NCI-H1417 (cell line): ENCODE measurements at places on chromosomes 2 and 18.

DNA sequence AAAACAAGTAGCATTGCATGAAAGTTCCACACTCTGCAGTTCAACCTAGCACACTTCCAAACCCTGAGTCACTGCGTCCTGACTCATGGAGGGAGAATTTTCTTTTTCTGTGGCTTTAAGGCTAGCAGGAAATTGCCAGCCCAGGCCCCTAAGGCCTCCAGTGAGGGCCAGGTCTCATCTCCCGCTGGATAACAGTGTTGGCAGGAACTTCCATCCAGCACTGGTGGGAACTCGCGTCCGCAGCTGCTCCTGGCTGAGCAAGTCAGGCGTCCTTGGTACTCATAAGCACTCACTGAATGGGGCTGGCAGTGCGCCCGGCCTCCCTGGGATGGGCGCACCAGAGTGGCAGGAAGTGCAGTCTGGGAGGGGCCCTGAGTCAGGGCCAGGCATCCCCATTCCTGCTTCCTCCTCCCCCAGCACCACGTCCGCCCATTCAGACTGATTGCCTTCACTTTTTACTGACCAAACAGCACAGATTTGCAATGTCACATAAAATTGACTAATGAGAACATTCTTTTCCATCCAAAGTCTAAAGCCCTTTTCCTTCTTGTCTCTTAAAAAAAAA is 14.3 kb downstream of the MALL start:
- peak; percentile 76 for DNase-seq

DNA sequence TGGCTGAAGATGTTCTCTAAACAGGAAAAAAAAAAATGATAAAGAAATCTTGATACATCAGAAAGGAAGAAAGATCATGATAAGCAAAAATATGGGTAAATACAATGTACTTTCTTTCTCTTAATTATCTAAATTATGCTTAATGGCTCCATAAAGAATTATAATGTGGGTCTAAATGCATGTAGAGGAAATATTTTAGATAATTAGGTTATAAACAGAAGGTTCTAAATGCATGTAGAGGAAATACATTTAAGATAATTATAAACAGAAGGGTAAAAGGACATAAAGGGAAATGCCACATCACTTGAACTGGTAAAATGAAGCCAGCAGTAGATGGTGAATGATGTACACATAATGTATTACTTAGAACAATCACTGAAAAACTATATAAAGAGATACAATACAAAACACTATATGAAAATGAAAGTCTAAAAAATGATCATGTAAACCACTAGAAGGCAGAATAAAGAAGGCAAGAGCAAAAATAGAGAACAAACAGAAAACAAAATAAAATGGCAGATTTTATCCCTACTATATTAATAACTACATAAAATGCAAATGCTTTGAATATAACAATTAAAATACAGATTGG is 308.4 kb upstream of the CDH2 start:
- no peak for DNase-seq

DNA sequence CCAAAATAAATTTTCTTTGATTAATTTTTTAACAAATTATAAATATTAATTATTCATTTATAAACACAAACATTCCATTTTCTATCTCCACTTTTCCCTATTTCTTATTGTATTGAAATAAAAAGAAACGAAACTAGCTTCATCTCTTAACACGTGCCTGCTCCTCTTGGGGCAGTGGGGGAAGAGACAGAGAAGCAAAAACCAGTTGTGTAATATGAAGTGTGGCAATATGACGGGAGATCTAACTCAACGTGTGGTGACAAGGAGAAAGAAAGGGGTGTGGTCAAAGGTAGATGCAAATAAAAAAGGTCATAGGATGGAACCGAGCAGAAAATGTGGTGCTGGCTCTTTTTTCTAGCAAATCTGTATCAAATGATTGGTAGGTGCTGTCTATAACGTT is 106.9 kb upstream of the SLC8A1 start:
- no peak for DNase-seq

DNA sequence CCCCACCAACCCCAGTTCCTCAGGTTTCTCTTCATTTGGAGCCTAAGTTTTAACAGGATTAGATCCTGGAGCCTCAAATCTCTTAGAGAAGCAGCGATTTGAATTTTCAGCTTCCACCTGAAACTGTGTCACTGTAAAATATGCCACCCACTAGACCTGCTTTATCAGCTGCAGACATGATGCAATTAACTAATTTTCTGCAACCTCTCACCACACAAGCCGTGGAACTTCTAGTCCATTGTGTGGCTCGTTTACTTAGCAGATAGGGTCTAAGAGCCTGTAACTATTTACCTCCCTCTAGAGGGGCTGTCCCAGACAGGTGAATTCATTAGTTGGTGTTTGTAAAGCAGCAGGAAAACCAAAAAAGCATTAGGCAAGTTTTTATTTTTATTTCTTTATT is 31.6 kb upstream of the FZD5 start:
- DNase-seq: peak; percentile 39

GRCh38 chr18:36096955-36097354 is 29.6 kb upstream of the RPRD1A start:
- no peak for DNase-seq

DNA sequence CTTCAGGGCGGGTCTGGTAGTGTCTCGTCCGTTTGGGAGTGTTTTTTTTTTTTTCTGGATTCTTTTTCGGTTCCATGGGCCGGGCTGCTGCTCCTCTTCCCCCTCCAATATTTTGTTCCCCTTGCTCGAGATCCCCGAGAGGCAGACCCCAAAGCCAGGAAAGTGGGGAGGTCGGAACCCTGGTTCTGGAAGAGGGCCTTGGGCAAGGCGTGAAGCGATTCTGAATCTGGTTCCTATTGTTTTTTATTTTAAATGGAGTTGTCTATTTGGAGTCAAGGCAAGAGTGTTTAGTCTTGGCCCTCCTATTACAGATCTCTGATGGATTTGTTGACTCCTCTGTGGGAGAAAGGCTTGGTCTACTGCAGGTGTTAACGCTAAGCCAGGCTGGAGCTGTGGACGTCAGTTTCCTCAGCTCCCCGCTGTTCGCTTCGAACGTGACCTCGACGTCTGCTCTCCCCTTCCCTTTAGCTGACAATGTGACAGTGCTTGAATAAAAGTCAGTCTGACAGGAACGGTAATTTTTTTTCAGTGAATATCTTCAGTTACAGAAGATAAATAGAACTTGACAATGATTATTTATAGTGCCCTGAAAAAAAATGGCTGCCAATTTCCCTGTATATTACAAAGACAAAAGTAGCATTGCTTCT is 683 bp upstream of the DNAJC27 start:
- DNase-seq: peak; percentile 51

GRCh38 chr18:3612315-3612714 is 162.3 kb downstream of the TGIF1 start:
- no peak for DNase-seq

- DNase-seq: no peak
Measured at GRCh38 chr2:168715849-168716248, 86.6 kb upstream of the NOSTRIN start.

GRCh38 chr2:7044253-7045250 is 127.3 kb downstream of the RNF144A start:
- DNase-seq: peak; percentile 49

GRCh38 chr2:197707316-197708213 is 2.4 kb downstream of the MARS2 start:
- peak; percentile 42 for DNase-seq

DNA sequence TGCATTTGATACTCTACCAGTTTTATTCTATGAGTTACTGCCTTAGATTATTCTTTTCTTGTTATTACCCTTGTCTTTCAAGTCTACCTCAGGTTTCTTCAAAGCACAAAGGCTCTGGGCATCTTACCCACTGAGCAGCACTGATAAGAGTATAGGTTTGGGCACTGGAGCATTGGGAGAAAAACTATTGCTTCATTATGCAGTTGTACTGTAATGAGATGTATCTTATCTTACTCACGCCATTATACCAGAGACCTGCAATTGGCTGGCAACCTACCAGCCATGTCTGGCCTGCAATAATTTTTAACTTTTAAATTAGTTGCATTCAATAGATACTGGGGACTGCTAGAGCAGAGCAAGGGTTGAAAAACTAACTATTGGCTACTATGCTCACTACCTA is 18.9 kb upstream of the SRBD1 start:
- no peak for DNase-seq

DNA sequence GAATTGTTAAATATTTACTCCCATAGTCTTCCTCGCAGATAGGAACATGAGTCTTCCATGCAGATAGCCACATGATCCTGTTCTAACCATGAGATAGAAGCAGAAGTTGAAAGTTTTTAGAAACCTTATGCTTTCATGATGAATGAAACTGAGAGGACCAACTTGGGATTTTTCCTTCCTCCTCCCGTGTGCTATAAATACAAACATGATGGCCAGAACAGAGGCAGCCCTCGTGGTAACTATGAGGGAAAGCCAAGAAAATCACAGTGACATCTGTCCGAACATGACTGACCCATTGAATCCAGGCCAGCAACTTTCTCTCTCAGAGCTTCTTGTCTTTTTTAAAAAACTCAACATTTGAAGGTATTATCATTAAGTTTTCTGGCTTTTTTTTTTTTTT is 78.5 kb downstream of the ACAA2 start:
- no peak for DNase-seq

GRCh38 chr2:42127425-42128424 is 41.4 kb upstream of the EML4 start:
- DNase-seq: no peak

GRCh38 chr2:119853777-119854399 is 94.2 kb downstream of the PTPN4 start:
- no peak for DNase-seq
